Thoracic aorta (tissue), 2 donors: ENCODE measurements at places on chromosomes 3 and 15.

DNA sequence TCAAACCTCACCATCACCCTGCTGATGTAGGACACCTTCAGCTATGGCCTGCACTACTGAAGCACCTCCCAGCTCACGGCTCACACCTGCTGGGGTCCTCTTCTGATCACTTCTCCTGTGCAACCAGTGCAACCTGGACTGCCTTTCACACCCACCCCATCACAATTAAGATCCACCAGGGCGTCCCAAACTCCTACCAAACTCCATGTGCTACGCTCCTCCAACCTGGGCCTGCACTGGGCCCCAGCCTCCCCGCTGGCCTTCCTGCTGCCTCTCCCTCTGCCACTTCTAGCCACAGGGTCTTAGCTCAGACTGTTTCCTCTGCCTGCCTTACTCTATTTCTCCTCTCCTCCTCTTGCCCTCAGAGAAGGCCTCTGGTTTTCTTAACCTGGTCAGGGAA, 12.8 kb downstream of the MESD start:
- no peak for DNase-seq

- DNase-seq: no peak
Observed at GRCh38 chr3:156404217-156404616, 150.7 kb downstream of the SSR3 start.

DNA sequence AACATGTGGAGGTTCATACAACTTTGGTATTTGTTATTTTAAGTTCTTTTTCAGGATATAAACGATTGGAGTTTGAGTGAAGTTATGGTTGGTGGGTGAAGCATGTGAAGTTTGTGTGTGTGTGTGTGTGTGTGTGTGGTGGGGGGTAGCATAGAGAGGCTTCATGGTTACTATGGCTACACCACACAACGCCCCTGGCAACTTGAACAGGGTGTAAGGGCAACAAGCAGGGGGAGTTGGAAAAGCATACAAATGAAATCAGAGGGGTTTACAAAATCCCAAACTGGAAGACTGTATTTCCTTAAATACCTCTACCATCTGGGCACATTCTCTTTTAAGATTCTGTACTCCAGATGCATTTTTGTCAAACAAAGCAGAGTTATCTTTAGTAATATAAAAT, 207.5 kb downstream of the SV2B start:
- DNase-seq: no peak

GRCh38 chr15:89533861-89534544, 37.6 kb upstream of the RHCG start:
- no peak for DNase-seq
